NCI-H460 (cell line): ENCODE measurements at places on chromosomes 12 and 14.

GRCh38 chr12:47982311-47982710, 18.9 kb downstream of the TMEM106C start:
- no peak for DNase-seq

GRCh38 chr14:45133683-45134050, 614 bp downstream of the FKBP3 start:
- no peak for DNase-seq

- no peak for DNase-seq
These were observed 218.8 kb downstream of the DPF3 start for GRCh38 chr14:72675126-72675525.

DNA sequence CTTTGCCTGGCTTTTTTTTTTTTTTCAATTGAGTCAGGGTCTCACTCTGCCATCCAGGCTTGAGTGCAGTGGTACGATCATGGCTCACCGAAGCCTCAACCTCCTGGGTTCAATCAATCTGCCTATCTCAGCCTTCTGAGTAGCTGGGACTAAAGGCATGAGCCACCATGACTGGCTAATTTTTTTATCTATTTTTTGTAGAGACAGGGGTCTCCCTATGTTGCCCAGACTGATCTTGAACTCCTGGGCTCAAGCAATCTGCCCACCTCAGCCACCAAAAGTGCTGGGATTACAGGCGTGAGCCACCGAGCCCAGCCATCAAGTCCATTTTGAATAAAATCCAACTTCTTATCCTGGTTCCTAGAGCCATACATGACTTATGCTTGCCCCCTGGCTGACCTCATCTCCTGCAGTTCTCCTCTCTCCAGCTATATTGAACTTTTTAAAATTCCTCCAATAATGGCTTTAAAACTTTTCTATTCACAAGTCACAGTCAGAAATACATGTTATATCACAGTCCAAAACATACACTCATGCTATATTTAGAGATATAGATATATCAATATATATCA, 10.4 kb upstream of the RND1 start:
- DNase-seq, result no peak

DNA sequence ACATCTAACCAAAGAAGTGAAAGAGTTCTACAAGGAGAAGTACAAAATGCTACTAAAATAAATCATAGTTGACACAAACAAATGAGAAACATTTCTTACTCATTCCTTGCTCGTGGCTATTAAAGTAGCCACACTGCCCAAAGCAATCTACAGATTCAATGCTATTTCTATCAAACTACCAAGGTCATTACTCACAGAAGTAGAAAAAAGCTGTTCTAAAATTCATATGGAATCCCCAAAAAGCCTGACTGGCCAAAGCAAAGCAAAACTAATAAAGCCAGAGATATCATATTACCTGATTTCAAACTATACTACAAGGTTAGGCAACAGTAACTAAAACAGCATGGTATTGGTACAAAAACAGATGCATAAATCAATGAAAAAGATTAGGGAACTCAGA, 305.6 kb downstream of the RPAP3 start:
- no peak for DNase-seq

DNA sequence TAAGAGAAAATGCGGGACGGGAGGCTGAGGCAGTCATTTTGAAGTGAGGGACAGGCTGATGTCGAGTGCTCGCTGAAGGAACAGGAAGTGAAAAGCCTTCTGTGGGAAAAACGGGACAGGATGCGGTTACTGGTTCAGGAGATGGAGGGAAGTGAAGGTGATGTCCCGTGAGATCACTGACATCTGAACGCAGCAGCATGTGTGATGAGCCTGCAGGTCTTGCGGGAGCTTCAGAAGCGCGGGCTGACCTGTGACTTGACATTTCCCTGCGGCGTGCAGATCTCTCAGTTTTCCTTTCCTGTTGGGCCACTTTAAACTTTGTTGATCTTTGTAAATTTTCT, 77.8 kb downstream of the DDX51 start:
- DNase-seq, result no peak

- DNase-seq, result no peak
These were observed 426.6 kb downstream of the EGLN3 start for GRCh38 chr14:33524244-33524643.

DNA sequence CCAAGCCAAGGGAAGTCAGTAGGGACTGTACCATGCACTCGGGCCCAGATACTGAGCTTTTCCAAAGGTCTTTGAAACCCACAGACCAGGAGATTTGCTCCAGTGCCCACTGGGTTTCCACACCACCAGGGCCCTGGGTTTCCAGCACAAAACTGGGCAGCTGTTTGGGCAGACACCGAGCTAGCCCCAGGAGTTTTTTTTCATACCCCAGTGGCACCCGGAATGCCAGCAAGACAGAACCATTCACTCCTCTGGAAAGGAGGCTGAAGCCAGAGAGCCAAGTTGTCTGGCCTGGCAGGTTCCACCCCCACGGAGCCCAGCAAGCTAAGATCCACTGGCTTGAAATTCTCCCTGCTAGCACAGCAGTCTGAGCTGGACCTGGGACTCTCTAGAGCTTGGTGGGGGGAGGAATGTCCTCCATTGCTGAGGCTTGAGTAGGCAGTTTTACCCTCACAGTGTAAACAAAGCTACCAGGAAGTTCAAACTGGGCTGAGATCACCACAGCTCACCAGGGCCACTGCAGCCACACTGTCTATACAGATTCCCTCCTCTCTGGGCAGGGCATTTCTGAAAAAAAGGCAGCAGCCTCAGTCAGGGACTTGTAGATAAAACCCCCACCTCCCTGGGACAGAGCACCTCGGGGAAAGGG, 793.7 kb downstream of the RPS29 start:
- DNase-seq, result no peak

GRCh38 chr12:3077572-3078081, 448 bp downstream of the TSPAN9 start:
- no peak for DNase-seq

GRCh38 chr14:52219488-52220084, 47.9 kb upstream of the PTGDR start:
- no peak for DNase-seq

- DNase-seq, result no peak
These were observed 15.0 kb downstream of the SRP54 start for GRCh38 chr14:34997762-34998161.

- no peak for DNase-seq
These were observed 33.3 kb downstream of the TULP3 start for GRCh38 chr12:2924019-2924418.

DNA sequence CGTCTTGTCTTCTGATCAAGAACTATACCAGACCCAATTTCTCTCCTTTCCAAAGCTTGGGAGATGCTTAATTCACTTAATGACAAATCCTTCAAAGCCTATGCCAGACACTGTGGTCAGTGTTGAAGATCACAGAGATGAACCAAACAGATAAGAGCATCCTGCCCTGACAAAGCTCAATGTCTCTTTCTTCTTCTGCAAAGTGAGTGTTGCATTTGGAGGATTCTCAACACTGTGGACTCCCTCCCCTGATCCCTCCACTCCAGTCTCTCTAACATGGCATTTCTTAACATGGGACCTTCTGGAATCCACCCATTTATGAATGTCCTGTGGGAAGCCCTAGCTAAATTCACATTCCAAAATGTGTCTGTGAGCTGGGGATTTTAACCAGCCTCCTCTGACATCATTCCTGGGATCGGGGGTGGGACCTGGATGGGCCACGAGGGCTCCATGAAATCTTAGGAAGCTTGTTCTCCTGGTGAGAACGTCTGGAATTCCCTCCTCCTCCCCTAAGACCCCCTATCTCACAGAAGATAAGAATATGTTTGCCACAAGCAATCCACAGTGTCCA, 20.3 kb downstream of the SYNE3 start:
- no peak for DNase-seq

DNA sequence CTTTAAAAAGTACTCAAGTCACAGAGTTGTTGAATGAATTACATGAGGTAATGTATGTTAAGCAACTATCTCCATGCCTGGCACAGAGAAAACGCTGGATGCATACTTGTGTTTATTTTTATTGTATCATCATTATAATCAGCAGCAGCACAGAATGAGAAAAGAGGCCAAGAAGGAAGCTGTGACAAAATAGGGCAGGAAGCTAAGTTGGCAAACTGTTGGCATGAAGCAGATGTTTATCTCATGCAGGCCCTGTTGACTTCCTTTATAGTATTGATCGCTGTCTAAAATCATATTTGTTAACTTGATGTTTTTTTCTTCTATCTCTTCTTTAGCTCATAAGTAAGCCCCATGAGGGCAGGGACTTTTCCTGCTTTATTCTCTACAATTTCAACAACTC, 466.6 kb downstream of the TRHDE start:
- DNase-seq, result no peak

DNA sequence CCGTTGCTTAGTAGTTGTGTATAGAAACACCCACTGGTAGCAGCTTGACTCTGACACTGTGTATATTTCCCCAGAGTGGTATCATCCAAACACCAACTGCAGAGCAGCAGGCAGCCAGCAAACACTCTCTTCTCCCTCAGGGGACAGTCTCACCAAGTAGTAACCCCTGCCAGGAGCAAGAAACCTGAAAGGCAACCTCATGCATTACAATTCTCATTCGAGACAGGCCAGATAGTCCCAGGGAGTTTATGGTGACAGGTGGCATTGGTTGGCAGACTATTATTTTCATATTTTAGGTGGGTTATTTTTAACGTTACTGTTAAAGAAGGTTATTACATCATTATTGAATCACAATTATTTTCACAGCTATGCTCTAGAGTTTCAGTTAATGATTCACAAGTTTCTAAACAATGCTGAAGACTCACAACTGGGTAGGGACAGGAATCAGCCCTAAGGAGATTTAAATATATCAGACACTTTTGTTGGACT, 222.8 kb downstream of the EGLN3 start:
- DNase-seq, result no peak

DNA sequence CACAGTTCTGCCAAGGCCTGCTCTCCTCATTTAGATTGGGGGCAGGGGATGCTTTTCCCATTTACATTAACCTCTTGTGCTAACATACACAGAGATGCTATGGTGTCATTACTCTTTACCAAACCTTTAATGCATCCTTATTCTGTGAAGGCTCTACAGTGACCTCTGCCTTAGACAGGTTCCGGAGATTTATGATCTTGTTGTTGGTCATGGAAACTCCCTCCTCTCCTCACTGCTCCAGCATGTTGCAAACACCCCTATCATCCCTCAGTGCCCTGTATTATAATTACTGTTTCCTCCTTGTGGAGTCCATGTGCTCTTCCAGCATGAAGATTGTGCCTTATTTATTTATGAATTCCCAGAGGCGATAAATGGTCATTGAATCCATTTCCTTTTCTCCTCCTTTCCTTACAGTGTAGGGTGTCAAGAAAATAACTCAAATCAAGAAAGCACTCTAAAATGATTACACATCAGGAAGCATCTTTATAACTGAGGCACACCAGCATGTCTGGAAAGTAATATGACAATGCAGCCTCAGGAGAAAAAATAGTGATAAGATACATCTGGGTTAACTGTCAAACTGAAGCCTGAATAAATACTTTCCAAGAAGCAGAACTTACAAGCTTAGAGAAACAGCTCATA, 37.8 kb downstream of the RTN1 start:
- no peak for DNase-seq

GRCh38 chr12:117837737-117838050, 131.1 kb downstream of the KSR2 start:
- DNase-seq, result no peak

DNA sequence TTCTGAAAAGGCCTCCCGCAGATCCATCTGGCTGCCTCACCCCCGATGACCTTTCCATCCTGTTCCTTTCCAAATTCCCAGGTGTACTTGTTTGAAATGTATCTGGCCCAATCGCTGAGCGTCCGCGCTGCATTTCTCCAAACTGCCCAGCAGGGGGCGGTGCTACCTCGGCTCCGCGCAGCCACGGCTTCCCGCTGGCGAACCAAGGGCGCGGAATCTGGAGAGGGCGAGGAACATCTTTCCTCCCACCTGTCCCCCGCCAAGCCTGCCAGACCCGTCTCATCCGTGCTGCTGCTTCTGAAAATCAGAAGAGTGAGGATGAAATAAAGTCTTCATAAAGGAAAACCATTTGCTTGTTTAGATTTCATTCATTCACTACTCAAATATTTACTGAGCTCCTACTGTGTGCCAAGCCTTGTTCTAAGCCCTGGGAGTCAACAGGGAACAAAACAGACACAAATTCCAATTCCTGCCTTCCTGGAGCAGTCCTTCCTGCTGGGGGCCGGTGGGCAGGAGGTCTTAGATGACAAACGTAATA, 16.8 kb upstream of the MYL2 start:
- DNase-seq, result peak; percentile 28
